Amniotic stem cell (primary cell): ENCODE measurements at places on chromosomes 1 and 21.

DNA sequence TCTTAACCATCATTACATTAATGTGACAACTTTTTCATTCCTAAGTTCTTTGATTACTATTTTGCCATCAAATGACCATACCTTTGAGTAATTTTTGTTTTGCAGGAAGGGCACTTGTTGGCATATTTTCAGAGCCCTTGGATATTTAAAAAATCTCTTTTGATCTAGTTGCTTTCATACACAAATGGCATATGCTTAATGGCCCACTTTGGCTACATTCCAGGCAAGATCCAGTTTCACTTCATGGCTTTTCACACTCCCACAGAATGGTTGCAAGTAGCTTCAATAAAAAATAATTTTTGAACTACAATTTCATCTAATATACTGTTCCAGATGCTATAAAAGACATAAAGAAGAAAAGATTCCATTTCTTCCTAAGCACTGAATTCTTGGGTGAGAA, 18.1 kb downstream of the ADAM30 start:
- DNase-seq = no peak

- no peak for DNase-seq
Observed at GRCh38 chr1:160416369-160416768, 16.0 kb downstream of the VANGL2 start.

GRCh38 chr21:25115021-25115420, 492.3 kb downstream of the MRPL39 start:
- DNase-seq = no peak

DNA sequence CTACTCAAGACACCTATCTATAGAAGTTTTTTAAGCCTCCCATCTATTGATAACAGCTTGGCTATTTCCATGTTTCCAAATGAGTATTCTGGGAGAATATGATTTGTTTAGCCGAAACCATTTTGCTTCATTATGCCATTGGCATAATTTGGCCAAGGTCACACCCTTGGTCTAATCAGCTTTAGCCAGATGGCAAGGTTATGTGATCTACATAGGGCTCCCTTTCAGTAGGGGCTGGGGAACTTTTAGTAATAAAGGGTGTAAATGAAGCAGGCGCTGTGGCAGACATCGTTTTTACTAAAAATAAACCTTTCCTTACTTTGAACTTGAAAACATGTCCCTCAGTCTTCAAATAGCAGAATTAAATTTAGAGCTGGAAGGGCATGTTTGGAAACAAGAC, 3.0 kb upstream of the PDC start:
- DNase-seq = no peak

DNA sequence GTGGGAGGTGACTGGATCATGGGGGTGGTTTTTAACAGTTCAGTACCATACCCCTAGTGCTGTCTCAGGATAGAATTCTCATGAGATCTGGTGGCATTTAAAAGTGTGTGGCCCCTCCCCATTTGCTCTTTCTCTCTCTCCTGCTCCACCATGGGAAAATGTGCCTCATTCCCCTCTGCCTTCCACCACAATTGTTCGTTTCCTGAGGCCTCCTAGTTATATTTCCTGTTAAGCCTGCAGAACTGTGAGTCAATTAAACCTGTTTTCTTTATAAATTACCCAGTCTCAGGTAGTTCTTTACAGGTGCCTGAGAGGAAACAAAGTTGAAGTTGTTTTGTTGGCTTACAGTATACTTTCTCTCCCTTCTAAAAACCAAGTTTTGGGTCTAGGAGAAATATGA, 23.1 kb upstream of the SLC22A15 start:
- DNase-seq = no peak

DNA sequence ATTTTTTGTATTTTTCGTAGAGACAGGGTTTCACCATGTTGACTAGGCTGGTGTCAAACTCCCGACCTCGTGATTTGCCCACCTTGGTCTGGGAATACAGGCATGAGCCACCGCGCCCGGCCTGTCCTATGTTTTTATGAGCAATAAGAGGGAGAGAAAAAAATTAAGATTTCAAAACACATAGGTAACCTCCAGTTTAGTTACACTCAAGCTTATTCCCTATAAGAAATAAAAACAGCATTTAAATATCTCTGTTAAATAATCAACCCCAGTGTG, 7.1 kb downstream of the RSBN1 start:
- no peak for DNase-seq

GRCh38 chr1:164713456-164714207, 154.6 kb downstream of the PBX1 start:
- no peak for DNase-seq

- DNase-seq = no peak
Observed at GRCh38 chr1:177219554-177220458, 49.0 kb downstream of the BRINP2 start.

DNA sequence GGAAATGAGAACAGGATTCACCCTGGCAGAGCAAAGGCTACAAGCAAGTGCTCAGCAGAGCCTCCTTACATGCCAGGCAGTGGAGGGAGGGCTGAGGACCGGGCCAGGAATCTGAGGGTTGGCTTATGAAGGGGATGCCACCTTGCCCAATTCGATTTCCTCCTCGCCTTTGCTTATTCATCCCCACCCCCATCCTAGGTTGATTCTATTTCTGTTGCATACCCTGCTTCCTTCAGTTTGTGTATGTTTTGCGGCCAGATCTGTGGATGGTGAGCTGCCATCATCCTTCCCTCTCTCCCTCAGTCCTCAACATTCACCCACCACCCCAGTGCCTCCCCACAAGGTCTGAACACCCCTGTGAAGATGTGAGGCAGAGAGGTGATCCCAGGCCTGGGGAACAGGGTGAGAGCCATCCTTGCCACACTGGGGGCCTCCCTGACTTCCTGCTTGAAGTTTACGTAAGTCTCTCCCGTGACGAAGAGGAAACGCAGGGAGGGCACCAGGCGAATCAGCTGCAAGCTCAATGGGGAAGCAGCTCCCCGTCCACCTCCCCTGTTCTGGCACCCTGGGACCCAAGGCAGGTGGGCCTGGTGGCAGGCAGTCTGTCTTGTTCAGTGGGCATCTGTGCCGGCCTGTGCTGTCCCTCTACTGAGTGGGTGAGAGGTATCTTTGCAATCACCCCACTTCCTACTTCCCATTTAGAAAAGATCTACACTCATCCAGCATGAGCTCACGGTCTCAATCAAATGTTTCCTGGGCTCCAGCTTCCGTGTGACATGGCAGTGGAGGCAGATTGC, 50.6 kb upstream of the CNTN2 start:
- DNase-seq = no peak

- no peak for DNase-seq
Observed at GRCh38 chr1:111249960-111250359, 22.4 kb downstream of the CHI3L2 start.

GRCh38 chr1:230867101-230867902, 1.0 kb downstream of the C1orf198 start:
- no peak for DNase-seq

DNA sequence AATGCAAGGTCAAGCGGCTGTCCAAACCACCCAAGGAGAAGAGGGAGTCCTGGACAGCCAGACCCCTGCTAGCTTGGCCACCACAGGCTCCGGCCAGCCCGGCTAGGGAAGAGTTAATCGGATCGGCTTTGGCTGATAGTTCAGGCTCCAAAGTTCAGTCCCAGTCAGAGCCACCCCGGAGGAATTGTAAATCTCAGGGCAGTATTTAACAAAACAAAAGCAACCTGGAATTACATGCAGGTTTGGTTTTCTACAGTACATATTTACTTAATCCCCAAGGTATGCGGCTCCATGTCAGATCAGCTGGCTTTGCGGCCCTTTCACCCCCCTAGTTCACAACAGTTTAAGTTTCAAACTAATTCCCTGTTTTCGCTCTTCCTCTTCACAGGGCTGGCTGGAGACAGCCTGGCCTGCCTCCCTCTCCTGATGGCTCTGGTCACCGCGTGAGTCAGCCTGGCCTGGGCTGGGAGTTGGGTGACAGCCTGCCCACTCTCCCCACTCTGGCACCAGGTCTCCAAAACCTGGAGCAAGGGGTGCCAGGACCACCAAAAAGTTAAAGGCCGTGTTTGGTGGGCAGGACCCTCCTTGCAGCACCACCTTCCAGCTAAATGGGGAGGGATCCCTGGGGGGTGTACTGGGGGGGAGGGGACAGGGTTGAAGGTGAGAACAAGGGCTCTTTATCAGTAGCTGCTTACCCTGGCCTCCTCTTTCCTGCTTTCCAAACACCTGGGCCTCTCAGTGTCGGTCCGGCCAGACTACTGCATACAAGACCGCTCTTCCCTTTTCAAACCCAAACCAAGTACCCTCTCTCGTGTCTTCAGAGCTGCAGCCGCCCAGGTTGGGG, 1.9 kb downstream of the DHRS3 start:
- DNase-seq = no peak
